CD14-positive monocyte (primary cell): ENCODE measurements at places on chromosomes 5 and 9.

- DNase-seq: no peak
These were observed 152.6 kb downstream of the RGS3 start for GRCh38 chr9:113616116-113616515.

GRCh38 chr9:18542837-18543405 is 69.0 kb downstream of the ADAMTSL1 start:
- DNase-seq: no peak

DNA sequence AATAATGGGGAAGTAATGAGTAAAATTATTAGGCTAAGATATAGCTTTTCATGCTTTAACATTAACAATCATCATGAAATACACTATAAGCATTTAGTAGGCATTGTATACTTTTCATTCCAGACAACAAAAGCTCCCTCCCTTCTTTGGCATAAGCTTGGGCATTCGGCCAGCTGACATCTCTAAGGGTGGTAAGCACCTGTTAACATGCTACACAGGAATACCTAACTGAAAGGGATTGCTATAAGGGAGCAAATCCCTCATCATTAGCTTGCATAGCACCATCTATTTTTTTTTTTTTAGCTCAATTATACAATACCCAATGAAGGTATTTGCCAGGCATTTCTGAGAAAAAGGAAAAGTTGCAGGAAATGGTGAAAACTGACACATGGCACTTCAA is 16.6 kb downstream of the STRBP start:
- no peak for DNase-seq

DNA sequence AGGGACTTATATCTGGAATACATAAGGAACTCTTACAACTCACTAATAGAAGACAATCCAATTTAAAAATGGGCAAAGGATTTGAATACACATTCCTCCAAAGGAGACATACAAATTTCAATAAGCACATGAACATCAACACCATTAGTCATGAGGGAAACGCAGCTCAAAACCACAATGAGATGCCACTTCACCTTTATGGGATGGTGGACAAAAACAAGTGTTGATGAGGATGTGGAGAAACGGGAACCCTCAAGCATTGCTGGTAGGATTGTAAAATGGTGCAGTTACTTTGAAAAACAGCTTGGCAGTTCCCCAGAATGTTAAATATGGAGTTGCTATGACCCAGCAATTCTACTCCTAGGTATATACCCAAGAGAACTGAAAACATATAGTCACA is 72.7 kb upstream of the IER5L start:
- peak; percentile 19 for DNase-seq

GRCh38 chr9:69307446-69308205 is 17.4 kb upstream of the ENTREP1 start:
- DNase-seq: no peak

DNA sequence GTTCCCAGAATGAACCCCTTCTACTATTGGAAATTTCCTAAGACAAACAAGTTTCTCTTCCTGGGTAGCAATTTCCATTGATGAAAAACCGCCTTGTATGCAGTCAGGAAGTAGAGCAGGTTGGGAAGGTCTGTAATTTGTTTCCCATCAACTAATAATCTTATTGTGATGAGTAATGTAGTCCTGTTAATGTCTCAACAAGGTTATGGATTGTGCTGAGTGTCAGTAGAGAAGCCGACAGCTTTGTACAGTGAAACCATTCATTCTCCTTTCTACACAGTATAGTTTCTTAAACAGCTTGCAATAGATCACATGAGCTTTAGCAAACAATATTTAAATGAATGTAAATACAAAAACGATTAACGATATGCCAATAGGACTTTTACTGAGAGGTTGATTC is 355.4 kb upstream of the WWC1 start:
- DNase-seq: no peak

DNA sequence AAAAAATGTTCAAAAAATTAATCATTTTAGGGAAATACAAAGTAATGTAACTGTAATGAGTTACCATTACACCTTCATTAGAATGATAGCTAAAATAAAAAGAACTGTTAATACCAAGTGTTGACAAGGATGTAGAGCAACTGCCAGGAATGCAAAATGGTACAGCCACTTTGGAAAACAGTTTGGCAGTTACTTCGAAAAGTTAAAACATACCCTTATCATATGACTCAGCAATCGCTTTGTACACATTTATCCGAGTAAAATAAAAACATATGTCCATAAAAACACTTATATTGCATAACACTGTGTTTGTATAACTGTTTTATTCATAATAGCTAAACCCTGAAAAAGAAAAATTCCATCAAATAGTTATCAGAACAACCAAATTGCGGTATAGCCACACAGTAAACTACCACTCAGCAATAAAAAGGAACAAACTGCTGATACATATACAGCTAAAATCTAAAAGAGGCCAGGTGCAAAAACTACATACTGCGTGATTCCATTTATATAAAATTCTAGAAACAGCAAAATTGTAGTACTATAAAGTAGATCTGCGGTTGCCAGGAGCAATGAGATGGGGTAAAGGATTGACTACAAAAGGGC is 61.7 kb downstream of the RFX3 start:
- no peak for DNase-seq

- no peak for DNase-seq
These were observed 165.9 kb downstream of the DENND1A start for GRCh38 chr9:123763910-123764588.

- DNase-seq: no peak
These were observed 2.3 kb upstream of the ACSL6 start for GRCh38 chr5:132013711-132014110.

GRCh38 chr5:142849466-142849865 is 79.3 kb downstream of the ARHGAP26 start:
- DNase-seq: no peak

- no peak for DNase-seq
These were observed 52.3 kb upstream of the MTAP start for GRCh38 chr9:21750021-21750735.
